ENCODE measurements at places on chromosomes 6 and 20.

- no peak for DNase-seq
Measured at GRCh38 chr6:89242574-89243330, 25.6 kb upstream of the GABRR1 start.

- no peak for DNase-seq
Measured at GRCh38 chr6:24614648-24615047, 31.3 kb downstream of the KIAA0319 start.

GRCh38 chr6:38852215-38852614, 137.1 kb downstream of the DNAH8 start:
- no peak for DNase-seq

- DNase-seq, result no peak
Measured at GRCh38 chr6:15596186-15596896, 66.5 kb downstream of the DTNBP1 start.

- no peak for DNase-seq
Measured at GRCh38 chr20:41051009-41051825, 22.6 kb downstream of the TOP1 start.
